T1000 (cell line): ENCODE measurements at places on chromosomes 5 and 9.

DNA sequence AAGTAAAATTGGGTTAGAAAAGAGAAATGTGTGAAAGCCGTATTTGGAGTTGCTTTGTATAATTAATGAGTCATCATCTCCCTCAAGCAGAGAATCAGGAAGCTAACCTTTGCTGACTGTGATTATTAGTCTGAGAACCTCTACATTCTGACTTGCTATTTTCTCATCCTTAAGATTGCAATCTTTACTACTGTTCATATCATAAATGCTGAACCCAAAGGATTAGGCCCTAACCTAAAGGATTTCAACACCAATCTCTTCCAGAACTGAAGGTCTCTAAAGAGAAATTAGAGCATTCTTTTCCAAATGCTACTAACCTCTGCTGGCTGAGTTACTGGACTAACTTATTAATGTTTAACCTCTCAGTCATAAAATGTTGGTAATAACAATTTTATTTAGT, 538.1 kb upstream of the MEF2C start:
- no peak for DNase-seq

- DNase-seq = no peak
These were observed 310.2 kb downstream of the CTNND2 start for GRCh38 chr5:11594021-11594420.

DNA sequence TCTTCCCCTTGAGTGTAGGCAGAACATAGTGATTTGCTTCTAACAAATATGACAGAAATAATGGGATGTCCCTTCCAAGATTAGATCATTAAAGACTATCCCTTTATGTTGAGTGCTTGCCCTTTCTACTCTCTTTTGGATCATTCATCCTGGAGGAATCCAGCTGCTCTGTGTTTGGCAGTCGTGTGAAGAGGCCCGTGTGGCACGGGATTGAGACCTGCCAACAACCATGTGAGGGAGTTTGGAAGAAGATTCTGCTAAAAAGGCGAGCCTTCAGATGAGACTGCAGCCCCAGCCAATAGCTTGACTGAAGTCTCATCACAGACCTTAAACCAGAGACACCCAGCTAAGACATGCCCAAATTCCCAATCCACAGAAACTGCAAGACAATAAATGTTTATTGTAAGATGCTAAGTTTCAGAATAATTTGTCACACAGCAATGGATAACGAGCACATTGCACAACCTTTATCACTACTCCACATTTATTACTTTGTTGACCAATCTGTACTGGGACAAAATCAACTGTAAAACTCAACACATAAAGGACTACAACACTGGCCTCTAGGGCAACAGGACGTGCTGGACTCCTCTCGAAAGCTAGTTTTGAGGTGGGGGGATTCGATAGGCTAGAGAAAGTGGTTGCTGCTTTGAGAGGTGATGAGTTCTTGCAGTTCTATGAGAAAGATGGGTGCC, 42.8 kb downstream of the ANGPTL2 start:
- no peak for DNase-seq

DNA sequence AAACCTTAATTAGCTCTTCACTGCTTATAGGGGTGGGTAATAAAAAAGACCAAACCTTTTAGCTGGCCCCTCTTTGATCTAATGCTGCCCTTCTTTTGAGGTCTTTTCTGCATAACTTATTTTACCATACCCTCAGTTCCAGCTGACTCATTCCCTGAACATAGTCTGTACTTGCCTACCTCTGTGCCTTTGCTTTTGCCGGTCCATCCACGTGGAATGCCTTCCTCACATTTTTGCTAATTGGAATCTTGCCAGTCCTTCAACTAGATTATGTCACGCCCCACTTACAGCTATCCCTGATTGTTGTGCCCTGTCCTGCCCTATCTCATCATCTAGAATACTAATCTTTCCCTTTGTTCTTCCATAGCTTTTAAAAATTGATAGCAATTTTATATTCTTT, 44.2 kb downstream of the FAF2 start:
- no peak for DNase-seq

DNA sequence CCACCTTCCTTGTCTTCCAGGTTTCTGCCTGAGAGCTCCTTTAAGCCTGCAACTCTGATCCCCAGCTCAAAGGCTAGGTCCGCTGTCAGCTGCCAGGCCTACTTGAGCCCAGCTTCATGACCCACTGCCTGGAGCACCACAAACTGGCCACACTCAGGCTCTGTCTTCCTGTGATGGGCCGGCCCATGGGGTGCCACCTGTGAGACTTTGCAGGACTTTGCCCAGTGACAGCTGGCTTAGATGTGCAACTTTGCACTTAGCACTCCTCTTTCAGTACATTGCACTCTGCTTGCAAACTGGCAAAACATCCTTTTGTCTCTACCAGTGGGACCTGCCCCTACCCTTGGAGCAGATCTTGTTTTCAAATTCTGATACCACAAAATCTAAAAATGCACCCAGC, 311.5 kb upstream of the PDE4D start:
- DNase-seq = no peak

DNA sequence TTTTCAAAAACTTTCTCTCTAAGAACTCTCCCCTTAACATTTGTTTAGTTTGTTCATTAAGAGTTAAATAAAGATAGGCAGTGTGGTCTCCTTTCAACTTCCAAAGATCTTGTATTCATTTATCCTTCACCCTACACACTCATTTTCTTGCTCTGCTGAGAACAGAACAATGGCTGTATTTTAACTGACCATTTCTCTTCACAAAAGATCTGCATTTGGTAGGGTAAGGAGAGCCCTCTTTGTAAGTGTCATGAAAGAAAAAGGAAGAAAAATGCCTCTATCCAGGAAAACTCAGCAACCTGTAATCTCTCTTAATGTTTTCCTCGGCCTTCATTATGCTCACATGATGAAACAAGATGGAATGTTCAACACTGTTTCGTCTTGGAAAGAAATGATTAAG, 193.7 kb upstream of the TLE4 start:
- DNase-seq = no peak

DNA sequence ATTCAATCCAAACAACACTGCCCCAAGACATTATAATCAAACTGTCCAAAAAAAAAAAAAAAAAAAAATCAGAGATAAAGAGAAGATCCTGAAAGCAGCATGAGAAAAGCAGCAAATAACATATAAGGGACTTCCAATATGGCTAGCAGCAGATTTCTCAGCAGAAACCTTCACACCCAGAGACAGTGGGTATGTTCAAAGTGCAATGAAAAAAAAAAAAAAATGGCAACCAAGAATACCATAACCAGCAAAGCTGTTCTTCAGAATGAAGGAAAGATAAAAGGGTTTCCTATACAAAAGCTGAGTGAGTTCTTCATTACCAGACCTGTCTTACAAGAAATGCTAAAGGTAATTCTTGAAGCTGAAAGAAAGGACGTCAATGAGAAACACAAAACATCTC, 32.1 kb downstream of the UBTD2 start:
- DNase-seq = no peak

DNA sequence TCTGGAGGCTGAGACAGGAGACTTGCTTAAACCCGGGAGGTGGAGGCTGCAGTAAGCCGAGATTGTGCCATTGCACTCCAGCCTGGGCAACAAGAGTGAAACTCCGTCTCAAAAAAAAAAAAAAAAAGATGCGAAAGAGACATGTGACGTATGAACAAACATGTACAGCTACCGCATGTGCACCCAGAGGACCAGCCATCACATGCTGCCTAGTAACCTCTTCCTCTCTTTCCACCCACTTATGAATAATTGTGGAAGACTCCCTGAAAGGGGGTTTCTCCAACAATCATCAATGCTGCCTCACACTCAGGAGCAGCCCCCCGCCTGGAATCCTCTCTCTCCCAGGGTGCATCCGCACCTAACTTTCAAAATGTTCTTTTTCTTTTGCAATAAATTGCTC, 2.2 kb downstream of the SARDH start:
- DNase-seq = no peak

- no peak for DNase-seq
These were observed 174.5 kb upstream of the MAP3K1 start for GRCh38 chr5:56640763-56641406.

GRCh38 chr5:150614661-150615060, 25.8 kb upstream of the SYNPO start:
- no peak for DNase-seq

DNA sequence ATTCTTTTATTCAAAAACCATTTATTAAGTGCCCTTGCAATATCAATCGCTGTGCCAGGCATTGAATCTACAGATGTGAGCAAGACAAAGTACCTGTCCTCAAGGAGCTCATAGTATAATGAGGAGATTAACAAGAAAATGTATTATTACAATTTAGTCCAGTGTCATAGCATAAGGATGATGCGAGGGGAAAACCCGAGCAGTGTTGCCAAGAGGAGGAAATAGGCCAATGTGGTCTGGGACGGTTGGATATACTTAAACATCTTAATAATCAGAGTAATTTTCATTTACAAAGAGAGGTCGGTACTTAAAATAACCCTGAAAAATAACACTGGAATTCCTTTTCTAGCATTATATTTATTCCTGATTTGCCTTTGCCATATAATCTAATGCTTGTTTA, 18.5 kb downstream of the CD274 start:
- DNase-seq = no peak

GRCh38 chr9:92327283-92327850, 1.6 kb downstream of the CENPP start:
- no peak for DNase-seq

GRCh38 chr9:18478501-18479361, 4.8 kb downstream of the ADAMTSL1 start:
- no peak for DNase-seq

GRCh38 chr9:1505489-1505888, 455.3 kb downstream of the DMRT2 start:
- no peak for DNase-seq

DNA sequence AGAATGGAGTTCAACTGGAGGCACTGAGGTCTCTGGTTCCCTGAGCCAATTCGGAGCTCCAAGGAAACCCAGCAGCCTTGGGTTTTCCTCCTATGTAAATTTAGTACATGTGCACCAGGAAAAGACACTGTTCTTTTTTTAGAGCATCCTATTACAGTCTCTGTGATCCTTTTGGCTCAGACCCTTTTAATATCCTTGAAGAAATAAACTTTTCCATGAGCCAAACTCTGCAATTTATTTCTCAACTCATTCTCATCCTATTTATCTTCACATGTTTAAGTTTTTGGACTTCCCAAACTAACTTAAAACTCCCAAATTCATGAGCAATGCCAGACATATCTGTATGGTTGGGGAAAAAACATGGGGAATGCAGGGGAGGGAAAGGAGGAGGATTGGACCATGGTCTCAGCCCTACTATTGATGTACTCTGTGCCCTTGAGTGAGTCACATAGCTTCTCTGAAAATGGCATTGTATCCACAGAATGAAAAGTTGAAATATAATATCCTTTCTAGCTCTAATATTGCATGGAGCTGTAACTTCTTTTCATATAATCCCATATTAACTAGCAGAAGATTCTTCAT, 76.6 kb downstream of the PAPPA start:
- no peak for DNase-seq

DNA sequence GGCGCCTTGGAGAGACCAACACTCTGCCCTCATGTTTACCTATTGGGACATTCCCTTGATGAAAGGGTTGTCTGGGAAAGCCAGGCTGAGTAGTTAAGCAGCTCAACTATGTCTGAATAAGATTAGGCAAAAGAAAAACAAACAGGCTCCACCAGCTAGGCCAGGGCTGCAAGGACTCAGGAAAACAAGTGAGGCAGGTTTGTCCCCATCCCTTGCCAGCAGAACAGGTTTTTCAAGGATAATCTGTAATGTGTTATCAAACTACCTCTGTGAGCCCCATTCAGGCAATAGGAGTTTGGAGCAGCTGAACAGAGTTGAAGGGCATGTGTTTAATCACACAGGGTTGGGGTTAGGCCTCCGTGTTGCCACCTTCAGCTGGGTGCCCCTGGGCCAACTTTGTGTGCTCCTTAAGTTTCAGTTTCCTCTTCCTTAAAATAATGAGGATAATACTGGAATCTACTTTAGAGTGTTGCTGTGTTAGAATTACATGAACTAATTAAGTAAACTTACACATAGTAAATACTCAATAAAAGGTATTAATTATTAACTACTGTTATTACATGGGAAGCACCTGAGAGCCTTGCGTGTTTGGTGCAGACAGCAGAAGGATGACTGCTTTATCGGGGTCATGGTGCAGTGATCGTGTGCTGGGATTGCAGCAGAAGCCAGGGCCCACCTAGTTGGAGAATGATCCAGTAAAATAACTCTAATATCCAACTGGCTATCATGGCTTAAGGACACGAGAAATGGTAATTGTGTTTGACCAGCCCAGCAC, 72.1 kb upstream of the ATP10B start:
- DNase-seq = no peak

DNA sequence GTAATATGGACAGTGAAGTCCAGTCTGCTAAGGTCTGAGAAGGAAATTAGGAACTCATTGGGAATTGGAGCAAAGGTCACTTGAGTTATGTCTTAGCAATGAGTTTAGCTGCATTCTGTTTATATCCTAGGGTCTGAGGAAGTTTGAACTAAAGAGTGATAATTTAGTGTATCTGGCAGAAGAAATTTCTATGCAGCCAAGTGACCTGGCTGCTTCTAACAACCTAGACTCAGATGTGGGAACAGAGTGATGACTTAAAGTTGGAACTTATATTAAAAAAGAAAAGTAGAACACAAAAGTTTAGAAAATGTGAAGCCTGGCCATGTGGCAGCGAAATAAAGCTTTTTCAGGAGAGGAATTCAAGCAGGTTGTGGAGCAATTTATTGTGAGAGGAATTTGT, 106.2 kb downstream of the PRDM9 start:
- no peak for DNase-seq

DNA sequence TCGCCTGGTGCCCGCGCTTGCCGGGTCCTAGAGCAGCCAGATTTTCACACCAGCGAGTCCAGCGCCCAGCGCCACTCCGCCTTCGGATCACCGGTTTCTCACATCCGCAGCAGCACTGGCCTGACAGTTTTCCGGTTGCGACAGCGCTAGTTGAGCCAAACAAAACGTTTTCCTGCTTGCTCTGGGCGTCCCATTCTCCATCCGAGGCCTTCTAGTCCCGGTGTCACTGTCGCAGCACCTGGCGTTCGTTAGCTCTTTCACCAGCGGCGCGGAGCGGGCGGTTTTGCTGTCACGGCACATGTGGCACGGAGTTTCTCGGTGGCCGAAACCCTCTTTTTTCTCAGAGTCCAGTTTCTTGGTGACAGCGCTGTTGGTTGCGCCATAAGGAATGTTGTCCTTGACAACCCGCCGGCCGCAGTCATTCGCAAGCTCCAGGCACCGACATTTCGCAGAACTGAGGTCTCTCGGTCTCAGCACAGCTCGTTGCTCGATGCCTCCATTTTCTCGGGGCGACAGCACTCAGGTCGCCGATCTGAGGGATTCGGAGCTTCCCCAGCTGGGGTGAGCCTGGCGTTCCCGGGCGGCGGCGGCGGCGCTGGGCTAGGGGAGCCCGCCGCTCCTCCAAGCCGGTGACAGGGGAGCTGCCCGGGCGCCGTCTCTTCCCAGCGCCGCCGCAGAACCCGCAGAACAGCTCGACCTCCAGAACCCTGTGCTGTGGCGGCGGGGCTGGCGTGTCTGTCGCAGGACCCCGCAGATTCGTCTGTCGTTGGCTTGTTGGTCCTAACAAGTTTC, 47.8 kb downstream of the ANXA2R start:
- DNase-seq = no peak
